ENCODE measurements at places on chromosomes 16 and 17.
A peak's percentile ranks its signal among the peaks of the same experiment; 100 is the strongest.

DNA sequence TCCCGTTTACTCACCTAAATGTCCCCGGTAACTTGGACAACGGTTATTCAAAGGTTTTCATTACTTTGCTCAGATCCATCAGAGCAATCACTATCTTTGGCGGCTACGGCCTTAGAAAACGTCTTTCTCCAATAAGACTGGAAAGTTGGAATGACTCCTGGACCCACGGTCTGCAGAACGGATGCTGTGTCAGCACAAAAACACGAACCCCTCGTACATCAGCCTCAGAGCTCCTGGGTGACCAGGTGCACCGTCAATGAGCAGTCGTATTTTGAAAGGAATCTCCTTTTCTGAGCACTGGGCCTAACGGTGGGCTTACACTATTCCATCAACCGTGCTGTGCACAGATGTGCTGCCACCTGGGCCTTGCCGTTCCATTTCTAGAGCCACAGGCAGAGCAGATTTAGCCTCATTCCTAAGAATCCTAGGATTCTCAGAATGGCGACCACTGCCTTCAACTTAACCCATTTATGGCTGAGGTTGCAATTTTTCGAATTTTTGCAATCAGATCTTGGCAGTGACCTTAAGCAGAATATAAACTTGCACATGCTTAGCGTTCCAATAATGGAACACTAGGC, 110.8 kb upstream of the ZNF750 start:
- H3K4me3 ChIP-seq, result no peak overlapping the region
- no peaks in the 10 kb centered on the region for H3K36me3 ChIP-seq
- no peak for DNase-seq
- no peaks in the 10 kb centered on the region for H3K4me1 ChIP-seq

DNA sequence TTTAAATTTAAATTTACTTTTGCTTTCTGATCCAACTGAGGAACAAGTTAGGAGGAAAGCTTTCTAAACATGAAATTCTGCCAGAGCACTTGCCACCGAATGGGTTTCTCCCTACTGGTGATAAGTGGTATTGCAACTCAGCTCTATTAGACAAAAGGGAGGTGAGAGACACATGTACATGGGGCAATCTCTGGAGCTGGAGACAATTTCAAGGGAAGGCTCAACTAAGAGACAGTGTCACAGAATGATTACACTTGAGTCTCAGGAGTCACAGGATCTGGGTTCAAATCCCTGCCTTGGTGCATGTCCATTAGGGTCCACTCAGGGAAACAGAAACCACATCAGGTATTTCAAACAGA, 37.4 kb downstream of the SOCS1 start:
- H3K27ac ChIP-seq, result no peak overlapping the region
- no peaks in the 10 kb centered on the region for H3K27me3 ChIP-seq
- H3K4me3 ChIP-seq, result no peak overlapping the region
- H3K4me1 ChIP-seq, result no peaks in the 10 kb centered on the region

DNA sequence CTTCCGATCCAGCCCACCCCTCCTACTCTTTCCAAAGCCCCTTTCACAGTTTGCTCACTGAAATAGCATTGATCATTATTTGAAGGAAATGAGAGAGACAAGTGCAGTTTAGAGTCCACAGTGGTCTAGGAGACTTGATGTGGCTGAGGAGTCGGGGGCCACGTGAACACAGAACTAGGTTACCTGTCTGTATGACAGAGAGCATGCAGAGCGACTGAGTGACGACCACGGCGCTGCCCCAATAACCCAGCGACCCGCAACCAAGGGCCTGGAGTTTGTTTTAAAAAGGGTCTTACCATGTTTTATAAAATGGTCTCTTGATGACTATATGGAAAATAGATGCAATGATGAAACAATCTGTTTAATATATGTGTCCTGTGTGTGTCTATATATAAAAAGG, 39.5 kb downstream of the NDEL1 start:
- no peak overlapping the region for H3K27ac ChIP-seq
- H3K36me3 ChIP-seq, result no peaks in the 10 kb centered on the region

GRCh38 chr17:75240394-75241142, 20.8 kb downstream of the GGA3 start:
- H3K4me3 ChIP-seq, result no peak overlapping the region
- H3K27me3 ChIP-seq, result no peaks in the 10 kb centered on the region

GRCh38 chr17:35185849-35186248, 8.3 kb downstream of the SLC35G3 start:
- peak; percentile 6 for DNase-seq
- H3K4me1 ChIP-seq, result no peaks in the 10 kb centered on the region
- no peaks in the 10 kb centered on the region for H3K27me3 ChIP-seq
- no peak overlapping the region for H3K4me3 ChIP-seq

GRCh38 chr17:4035081-4035680, 70.9 kb upstream of the ATP2A3 start:
- peaks cover 3% of the 10 kb centered on the region for H3K36me3 ChIP-seq
- no peak for DNase-seq
- no peaks in the 10 kb centered on the region for H3K4me1 ChIP-seq
- H3K27me3 ChIP-seq, result no peaks in the 10 kb centered on the region

Measured in vagina (tissue), 2 donors.